Esophagus muscularis mucosa (tissue), 4 donors: ENCODE measurements at places on chromosomes 16 and 17. TPM values are rescaled to one million over a fixed set of nuclear protein-coding genes. Genes with fewer than 3 reads are reported as not detected.

DNA sequence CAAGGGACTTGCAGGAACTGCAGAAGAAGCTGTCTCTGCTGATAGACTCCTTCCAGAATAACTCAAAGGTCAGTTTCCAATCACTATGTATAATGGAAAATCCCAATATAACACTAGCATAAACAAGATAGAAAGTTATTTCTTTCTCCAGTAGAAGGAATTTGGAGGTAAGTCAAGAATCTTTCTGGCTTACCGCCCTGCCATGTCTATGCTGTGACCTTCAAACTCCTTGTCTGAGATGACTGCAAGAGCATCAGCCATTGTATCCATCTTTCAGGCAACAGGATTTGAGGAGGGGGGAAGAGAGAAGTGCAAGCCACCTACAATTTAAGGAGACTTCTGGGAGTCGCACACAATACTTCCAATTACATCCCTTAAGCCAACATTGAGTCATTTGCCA, 2.7 kb downstream of the LDAF1 start:
- DNase-seq, result no peak

GRCh38 chr16:86064431-86065250, 165.7 kb downstream of the IRF8 start:
- DNase-seq, result no peak

GRCh38 chr17:40803617-40804082, 3.9 kb upstream of the KRT28 start:
- DNase-seq, result no peak

DNA sequence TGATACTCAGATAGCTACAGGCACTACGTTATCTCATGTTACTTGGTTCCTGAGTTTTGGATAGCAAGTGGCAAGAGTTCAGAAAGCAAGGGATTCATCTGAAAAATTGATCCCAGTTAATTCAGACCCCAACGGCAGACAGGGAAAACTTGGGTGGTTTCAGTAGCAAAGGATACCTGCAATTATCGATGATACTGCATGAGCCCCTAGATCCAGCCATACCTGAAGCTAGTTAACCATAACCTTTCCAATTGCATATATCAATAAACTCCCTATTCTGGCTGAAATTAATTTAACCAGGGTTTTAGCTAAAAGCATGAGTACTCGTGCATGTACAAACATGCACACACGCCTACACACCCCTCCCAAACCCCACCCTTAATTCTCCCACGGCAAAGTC, 4.3 kb downstream of the KNOP1 start:
- no peak for DNase-seq

GRCh38 chr16:87829988-87830672, 39.2 kb downstream of the SLC7A5 start:
- DNase-seq, result no peak

CLEC19A gene
- total RNA-seq, result not detected
